Mesothelial cell of epicardium (in vitro differentiated cells): ENCODE measurements at places on chromosomes 5 and 9.
A peak's percentile ranks its signal among the peaks of the same experiment; 100 is the strongest.

DNA sequence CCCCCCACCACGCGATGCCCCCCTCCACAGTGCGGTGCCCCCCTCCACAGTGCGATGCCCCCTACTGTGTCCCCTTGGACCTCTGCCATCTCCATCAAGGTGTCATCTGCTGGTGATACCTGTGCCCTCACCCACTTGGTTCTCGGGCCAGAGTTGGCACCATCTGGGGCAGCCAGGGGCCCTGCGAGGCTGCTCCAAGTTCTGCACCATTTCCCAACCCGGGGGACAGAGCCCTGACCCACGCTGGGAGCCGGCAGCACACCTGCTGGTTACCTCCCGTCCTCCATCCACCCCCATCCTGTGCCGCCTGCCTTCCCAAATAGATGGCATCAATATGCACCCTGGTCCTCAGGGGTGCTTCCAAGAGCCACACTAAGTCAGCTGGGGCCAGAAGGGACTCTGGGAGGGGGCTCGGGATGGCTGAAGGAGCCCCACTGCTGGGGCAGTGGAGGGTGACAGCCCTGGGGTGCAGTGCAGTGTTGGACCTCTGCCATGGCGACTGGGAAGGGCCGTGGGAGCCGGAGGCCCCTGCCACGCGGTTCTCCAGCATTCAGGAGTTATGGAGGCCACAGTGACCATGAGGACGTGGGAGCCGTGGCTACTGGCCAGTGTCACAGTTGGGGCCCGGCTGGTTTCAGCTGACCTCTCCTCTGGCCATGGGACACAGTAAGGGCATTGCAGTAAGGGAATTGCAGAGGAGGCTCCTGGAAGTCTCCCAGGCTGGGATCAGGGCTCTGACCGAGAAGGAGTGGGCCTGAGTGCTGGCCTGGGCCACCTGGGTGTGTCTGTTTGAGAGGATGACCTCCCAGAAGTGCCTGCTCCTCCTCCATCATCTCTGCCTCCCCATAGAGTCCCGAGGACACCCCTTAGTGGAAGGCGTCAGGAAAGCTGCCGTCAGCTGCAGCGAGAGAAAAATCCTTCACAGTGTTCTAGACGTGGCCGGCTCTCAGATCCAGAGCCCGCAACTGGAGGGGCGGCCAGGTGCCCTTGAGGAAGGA, 44.2 kb upstream of the NOTCH1 start:
- H3K36me3 ChIP-seq: no peaks in the 10 kb centered on the region
- DNase-seq: no peak
- no peak overlapping the region for H3K4me3 ChIP-seq
- H3K4me1 ChIP-seq: peaks cover 54% of the 10 kb centered on the region

- no peaks in the 10 kb centered on the region for H3K4me1 ChIP-seq
- no peak overlapping the region for H3K27ac ChIP-seq
Observed at GRCh38 chr5:132629230-132629944, 28.6 kb upstream of the IL13 start.

DNA sequence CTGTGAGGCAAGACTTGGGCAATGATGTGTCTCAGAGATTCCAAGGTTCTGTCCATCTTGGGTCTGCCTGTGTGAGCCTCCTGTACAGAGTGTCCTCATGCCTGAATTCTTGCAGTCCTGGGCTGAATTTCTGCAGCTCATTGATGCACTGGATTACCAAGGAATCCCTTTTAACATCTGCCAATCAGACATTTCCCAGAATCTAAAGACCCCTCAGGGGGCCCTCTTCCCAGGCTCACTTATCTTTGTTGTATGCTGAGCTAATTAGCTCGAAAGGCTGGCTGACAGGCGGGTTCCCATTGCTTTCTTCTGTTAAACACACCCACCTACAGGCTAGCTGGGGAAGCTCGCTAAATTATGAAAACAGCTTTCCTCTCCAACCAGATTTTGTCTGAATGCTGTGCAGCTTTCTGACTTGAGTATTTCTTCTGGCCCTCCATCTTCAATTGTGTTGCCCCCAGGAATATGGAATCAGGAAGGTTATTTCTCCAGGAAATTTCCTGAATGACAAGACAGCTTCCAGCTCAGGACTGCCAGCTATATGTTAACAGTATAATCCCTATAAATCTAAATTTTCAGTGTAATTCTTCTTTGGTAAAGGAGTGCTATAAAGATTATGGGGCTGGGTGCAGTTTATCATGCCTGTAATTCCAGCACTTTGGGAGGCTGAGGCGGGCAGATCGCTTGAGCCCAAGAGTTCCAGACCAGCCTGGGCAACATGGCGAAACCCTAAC, at the start of gene LIX1:
TSS of gene LIX1 (minus strand) at position 91 of the 734 bp plus-strand sequence. CDS start at position 56, 35 bp downstream.
- H3K36me3 ChIP-seq: no peaks in the 10 kb centered on the region
- H3K27ac ChIP-seq: peak within 1 kb of the TSS; percentile 65
- H3K4me1 ChIP-seq: peaks cover 49% of the 10 kb centered on the region
- peak within 1 kb of the TSS; percentile 68 for H3K4me3 ChIP-seq
- peak; percentile 52 for DNase-seq
- no peaks in the 10 kb centered on the region for H3K27me3 ChIP-seq

GRCh38 chr9:106634183-106634582, 228.8 kb upstream of the ZNF462 start:
- no peak overlapping the region for H3K27ac ChIP-seq
- DNase-seq: no peak
- no peaks in the 10 kb centered on the region for H3K27me3 ChIP-seq
- no peaks in the 10 kb centered on the region for H3K36me3 ChIP-seq
- H3K4me3 ChIP-seq: no peak overlapping the region

DNA sequence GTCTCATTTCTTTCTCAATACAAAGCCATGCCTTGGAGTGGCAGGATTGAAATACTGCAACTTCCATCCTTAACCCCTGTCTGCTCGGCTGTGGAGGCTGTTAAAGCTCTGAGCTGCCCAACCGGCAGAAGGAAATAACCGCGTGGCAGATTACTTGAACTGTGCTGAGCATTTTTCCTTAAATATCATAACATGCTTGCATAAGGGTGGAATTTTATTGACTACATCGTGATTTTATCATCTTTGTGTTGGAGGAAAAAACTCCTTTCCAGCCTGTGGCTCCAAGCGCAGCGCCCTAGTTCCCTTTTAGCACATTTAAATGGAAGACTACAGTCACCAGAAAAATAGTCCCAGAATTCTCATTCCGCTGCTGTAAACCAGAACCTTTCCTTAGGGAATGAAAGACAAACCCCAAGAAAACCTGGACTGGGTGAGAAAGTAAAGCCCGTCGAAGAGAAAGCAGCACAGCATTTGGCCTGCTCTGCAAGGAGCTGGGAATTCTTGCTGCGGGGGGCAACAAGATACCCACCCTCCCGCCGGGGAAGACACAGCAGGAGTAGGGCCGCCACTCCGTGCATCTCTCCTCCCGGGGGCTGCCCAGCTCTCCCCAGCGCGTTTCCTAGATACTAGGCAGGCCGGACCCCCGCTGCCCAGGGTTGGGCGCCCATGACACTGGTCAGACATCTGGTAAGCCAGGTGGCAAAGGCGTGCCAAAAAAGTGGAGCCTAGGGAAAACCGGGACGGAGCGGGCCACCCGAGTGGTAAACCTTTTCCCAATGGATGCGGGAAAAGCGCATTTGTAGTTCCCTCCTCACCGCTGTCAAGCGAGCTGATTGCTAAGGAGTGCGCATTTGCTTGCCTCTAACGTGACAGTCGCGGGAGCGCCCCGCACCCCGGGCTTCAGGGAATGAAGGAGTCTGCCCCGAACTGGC, 1.3 kb downstream of the SHC3 start:
- H3K36me3 ChIP-seq: no peaks in the 10 kb centered on the region
- no peak overlapping the region for H3K27ac ChIP-seq
- no peak for DNase-seq
- peaks cover 73% of the 10 kb centered on the region for H3K27me3 ChIP-seq

DNA sequence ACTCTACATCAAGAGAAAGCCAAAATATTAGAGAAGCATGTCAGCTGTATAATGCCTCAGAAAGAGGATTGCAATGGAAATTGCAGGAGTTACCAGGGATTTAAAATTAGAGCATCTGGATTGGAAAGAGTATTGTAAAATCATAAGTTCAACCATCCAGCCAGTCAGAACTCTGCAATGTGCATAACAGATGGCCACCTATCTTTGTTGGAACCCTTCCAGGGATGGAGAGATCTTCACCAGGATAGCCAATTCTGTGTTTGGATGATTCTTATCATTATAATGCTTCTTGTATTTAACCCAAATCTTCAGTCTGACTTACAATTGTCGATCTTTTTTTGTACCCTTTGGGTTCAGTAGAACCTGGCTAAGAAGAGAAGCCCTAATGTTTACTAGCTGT, 164.4 kb downstream of the TLR4 start:
- DNase-seq: no peak
- H3K4me3 ChIP-seq: no peak overlapping the region
- no peak overlapping the region for H3K27ac ChIP-seq
- peaks cover 6% of the 10 kb centered on the region for H3K27me3 ChIP-seq
- no peaks in the 10 kb centered on the region for H3K36me3 ChIP-seq

- H3K36me3 ChIP-seq: peaks cover 15% of the 10 kb centered on the region
- no peaks in the 10 kb centered on the region for H3K27me3 ChIP-seq
- peaks cover 8% of the 10 kb centered on the region for H3K4me1 ChIP-seq
- no peak overlapping the region for H3K4me3 ChIP-seq
- DNase-seq: no peak
Observed at GRCh38 chr9:2764353-2764752, 47.0 kb downstream of the KCNV2 start.

DNA sequence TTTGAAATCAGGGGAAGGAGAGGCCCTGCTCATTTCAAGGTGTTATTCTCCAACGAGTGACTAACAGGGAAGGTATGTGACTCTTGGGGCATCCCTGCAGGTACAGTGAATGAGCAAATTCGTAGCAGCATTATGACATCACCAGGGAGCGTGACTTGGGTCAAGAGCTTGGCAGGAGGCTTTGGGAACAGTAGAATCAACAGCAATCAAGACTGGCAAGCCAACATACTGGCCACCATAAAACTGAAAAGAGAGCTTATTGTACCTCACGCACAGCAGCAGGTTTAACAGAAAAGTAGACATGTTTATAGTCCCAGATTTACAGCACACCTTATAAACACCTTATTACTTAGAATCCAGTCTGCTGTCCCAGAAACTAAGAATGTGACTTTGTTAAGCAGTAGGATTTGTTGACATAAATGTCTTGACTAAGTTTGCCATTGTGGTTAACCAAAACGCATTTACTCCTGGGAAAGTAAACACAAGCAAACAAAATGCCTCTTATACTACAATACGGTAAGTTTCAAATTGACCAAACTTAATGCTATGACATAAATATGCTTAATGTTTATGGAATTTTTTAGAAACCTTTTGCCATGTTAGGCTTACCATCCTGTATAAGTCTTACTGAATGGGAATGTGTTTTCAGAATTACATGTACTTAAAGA, 297.8 kb downstream of the NPR3 start:
- no peaks in the 10 kb centered on the region for H3K27me3 ChIP-seq
- no peak overlapping the region for H3K27ac ChIP-seq
- no peak overlapping the region for H3K4me3 ChIP-seq
- H3K36me3 ChIP-seq: no peaks in the 10 kb centered on the region
- H3K4me1 ChIP-seq: no peaks in the 10 kb centered on the region

GRCh38 chr5:116225281-116225922, 140.6 kb downstream of the COMMD10 start:
- peaks cover 9% of the 10 kb centered on the region for H3K36me3 ChIP-seq
- no peak overlapping the region for H3K27ac ChIP-seq
- peaks cover 4% of the 10 kb centered on the region for H3K4me1 ChIP-seq
- no peaks in the 10 kb centered on the region for H3K27me3 ChIP-seq

DNA sequence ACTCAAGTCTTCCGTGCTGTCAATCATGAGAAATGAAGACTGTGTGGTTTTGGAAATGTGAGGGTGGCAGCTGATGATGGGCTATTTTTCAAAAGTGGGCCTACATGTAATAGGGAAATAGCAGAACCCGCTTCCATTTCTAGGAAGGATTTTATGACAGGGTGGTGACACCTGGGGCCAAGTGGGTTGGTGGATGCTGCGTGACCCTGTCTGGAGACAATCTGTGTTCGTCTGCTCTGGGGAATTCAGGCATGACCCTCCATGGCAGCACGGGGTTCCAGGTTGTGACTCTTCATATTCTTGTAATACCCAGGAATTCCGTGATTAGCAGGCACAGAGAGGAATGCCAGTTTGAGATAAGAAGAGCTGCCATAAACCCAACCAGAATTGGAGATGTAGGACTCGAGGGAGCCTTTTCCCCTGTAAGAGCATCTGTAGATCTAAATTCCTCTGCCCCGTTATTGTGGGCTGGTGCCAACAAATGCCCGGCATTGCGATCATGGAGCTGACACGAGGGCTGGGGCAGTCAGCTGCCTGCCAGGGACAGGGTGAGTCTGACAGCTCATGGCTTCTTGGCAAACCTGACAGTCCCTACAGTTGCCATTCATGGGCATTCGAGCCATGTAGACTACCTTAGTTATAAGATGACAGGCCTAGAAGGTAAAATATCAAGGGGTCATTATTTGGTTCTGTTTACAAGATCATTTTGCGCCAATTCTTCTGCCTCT, 279.7 kb downstream of the GADD45G start:
- H3K4me1 ChIP-seq: peaks cover 14% of the 10 kb centered on the region
- H3K27ac ChIP-seq: no peak overlapping the region
- peak; percentile 24 for DNase-seq

DNA sequence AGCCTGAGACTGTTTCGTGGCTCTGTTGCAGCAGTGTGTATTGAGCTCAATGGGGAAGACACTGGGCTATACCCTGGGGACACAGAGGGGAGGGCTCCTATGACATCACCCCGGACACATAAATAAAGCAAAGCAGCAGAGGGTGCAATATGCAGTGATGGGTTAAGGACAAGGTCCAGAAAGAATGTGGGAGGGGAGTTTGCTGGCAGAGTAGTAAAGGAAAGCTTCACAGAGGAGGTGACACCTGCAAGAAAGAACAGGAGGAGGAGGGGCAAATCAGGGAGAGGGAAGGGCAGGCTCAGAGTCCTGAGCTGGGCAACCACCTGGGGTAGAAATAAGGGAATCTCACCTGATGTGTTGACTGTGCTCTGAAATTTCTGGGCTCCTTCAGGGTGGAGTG, 35.3 kb upstream of the CDKN2AIPNL start:
- peaks cover 42% of the 10 kb centered on the region for H3K4me1 ChIP-seq
- H3K27me3 ChIP-seq: no peaks in the 10 kb centered on the region
- DNase-seq: no peak
- no peak overlapping the region for H3K4me3 ChIP-seq

- DNase-seq: no peak
- no peak overlapping the region for H3K27ac ChIP-seq
- H3K4me3 ChIP-seq: no peak overlapping the region
Observed at GRCh38 chr9:34549407-34549732, 26.6 kb upstream of the ENHO start.

GRCh38 chr9:84027201-84027600, 46.6 kb downstream of the RMI1 start:
- H3K4me1 ChIP-seq: no peaks in the 10 kb centered on the region
- H3K27ac ChIP-seq: no peak overlapping the region
- H3K36me3 ChIP-seq: no peaks in the 10 kb centered on the region
- no peak for DNase-seq

DNA sequence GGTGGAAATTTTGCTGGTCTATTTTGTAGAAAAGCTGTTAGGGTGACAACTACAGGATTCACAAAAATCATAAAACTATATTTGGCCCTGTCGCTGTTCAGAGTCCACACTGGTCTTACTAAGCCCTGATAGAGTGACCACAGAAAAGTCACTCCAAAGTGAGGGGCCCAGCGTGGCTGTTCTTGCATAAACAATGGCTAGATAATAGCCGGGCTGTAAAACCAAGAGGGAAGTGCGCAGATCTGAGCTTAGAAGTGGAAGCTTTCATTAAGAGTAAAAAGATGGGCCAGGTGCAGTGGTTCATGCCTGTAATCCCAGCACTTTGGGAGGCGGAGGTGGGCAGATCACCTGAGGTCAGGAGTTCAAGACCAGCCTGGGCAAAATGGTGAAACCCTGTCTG, 15.5 kb upstream of the CTSL start:
- peak overlapping the region; percentile 25 for H3K27ac ChIP-seq
- H3K36me3 ChIP-seq: peaks cover 29% of the 10 kb centered on the region
- H3K27me3 ChIP-seq: no peaks in the 10 kb centered on the region
- DNase-seq: no peak
- H3K4me1 ChIP-seq: peaks cover 40% of the 10 kb centered on the region
